Activated T-helper 1 cell treated with anti-CD3 and anti-CD28 coated beads, Interleukin-2, amount 50 U/mL, for 16 hours (primary cell): ENCODE measurements at places on chromosomes 6 and 20.
A peak's percentile ranks its signal among the peaks of the same experiment; 100 is the strongest.

DNA sequence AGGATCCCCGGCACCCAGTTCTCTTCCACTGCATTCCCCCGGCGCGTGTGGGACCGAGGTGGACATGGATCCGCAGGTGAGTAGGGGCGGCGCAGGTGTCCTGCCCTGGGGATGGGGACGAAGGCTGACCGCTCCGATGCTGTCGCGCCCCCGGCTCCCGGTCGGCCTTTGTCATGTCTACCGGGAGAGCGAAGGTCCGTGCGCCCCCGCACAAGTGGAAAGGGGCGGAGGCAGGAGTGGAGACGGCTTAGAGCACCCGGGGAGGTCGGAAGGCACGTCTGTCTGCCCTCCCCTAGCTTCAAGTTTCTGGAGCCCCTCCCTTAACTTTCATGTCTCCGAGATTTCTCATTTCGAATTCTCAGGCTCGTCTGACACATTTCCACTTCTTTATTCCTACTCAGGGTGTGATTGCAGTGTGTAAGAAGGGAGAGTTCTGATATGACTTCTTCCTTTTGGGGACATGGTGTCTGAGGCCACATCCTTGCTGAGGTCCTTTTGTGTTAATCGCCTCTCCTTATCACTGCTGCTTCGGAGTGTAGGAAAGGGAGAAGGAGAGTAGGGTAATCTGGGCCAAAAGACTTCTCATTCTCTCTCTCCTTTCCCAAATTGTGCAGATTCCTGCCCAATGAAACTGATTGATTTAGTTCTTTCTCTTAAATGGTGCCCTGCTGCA, 435 bp downstream of the KIFC1 start:
- no peak for DNase-seq

DNA sequence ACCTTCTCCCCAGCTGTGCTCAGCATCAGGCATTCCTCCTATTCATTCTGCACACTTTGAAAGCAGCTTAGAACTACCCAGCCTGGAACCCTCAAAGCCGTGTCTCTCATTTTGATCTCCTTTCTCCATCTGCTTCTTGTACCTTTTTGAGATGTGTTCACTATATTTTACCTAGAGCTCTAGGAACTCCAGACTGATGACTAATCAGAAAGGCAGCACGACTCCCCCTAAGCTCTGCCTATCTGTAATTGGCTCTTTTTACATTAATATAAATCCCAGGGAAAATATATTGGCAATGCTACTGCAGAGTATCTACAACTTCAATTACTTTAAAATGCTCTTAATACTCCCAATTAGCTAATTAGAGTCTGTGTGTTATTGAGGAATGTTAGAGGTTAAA, 671.5 kb downstream of the CBLN4 start:
- DNase-seq: no peak

- DNase-seq: peak; percentile 44
Observed at GRCh38 chr20:46681032-46681854, 8.0 kb downstream of the TP53RK start.

- no peak for DNase-seq
Observed at GRCh38 chr6:6861995-6862394, 245.8 kb upstream of the RREB1 start.

GRCh38 chr6:39059496-39060310, 11.1 kb downstream of the GLP1R start:
- DNase-seq: no peak

DNA sequence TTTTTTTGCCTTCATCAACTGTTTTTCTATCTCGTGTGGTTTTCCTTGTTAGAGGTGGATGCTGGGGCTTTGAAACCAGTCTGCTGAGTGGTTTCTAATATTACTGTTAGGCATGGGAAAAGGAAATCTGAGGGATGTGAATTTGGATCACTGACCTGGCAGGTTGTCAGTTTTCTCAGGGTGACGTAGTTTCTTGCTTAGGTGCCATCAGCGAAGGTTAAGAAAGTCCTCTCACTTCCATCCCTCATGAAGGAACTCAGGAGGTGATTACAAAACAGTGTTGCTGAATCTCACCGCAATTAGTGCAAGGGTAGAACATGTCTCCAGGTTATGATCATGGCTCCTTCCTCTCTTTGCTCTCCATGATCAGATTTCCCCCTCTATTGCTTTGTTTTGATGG, 135.9 kb downstream of the SOX4 start:
- no peak for DNase-seq

GRCh38 chr6:108581237-108581931, 20.7 kb downstream of the FOXO3 start:
- DNase-seq: no peak
